ENCODE measurements at places on chromosomes 16 and 17.

GRCh38 chr17:19307521-19307920, 55.0 kb downstream of the B9D1 start:
- no peak for DNase-seq

DNA sequence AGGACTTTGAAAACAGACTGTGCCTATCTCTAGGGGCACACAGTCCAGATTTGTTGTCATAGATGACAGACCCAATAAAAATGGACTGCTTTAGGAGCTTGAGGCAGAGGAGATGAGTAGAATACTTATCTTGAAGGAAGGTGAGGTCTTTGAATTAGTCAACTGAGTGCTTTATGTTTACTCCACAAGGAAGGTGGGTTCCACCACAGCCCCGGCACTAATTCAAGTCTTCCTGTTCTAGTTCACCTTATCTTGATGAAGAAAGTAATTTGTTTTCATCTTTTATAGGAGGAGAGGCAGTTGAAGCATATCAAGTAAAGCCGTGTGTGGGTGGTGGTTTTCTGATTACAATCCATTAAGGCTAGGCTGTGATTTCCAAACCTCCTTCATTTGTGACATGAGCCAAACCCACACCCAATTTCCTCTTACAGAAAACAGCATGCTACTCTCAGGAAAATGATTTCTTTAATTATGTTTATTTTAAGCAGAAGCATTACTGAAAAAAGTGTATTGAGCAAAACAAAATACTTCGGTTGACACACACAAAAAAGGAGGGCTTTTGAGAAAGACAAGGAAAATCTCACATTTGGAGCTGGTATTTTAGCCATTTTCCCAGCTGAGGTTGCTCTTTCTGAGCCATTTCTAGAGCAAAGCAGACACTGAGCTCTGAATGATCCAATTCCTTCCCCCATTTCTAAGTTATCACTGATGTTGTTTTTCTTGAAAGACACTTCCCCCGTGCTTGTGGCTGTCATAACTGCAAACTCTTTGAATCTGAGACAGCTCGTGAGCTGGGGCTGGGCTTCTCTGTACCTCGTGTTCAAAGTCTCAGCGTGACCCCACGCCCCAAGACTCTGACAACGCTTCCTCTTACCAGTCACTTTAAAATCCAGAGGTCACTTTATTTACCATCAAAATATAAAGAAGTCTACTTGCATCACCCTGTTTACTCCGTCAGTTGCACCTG, 35.4 kb downstream of the CDRT15 start:
- DNase-seq = no peak

DNA sequence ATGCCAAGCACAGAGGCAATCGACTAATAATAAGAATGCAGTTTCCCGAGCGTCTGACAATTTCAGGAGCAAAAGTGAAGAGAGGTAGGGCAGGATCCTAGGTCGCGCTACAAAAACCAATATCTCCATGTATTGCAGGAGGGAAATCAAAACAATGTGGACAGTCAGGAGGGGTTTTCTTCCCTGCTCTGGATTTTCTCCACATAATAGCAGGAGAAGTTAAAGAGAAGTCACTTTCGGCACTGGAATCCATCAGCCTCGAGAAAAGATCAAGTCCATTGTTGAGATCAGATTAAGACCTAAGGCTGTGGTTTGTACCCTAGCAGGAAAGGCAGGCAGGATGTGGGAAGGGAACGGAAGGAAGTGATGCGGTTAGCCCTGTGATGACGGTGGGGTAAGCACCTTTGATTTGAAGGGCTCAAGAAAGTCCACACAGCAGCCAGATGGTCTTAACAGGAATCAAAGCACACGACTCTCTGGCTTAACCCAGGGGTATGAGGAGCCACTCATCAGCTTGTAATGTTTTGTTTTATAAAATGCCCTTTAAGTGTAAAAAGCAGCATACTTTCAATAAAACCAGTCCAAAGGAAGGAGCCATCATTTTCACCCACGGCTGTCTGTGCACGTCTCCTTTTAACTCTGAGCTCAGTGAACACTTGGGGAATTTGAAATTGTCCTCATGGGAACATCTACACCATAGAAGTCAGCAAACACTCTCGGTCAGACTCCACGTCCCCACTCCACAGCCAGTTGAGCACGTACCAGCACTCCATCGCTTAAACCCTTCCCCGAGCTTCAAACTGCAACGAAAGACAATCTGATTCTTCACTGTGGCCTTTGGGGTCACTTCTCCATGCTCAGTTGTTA, 15.8 kb upstream of the AKTIP start:
- DNase-seq = peak; percentile 73

DNA sequence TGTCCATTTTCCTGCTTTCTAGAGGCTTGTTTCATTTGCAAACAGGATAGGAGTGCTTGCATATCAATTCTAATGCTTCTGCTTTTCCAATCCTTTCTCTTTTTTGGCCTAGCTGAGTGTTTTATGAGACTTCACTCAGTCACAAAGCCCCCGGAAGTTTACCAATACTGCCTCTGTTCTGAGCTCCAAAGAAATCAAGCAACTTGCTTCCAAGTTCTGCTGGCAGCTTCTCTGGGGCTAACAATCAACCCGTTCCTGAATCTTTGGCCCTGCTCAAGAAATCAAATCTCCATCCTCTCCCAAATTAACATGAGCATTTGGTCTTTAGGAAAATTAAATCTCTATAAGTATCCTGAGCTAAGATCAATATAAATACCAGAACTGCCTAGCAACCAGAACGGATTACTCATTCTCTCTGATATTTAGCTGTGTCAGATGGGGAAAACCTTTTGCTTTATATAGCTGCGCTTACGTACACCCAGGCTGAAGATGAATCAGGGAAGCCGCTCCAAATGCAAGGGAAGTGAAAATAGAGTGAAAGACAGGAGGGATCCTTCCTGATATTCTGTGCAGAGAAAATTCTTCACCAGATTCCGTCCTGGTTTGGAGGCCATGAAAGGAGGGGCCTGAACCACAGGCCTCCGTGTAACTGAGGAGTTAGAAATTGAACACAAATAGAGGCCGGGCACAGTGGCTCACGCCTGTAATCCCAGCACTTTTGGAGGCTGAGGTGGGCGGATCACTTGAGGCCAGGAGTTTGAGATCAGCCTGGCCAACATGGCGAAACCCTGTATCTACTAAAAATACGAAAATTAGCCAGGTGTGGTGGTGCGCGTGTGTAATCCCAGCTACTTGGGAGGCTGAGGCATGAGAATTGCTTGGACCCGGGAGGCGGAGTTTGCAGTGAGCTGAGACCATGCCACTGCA, 23.3 kb upstream of the GRB2 start:
- peak; percentile 92 for DNase-seq

DNA sequence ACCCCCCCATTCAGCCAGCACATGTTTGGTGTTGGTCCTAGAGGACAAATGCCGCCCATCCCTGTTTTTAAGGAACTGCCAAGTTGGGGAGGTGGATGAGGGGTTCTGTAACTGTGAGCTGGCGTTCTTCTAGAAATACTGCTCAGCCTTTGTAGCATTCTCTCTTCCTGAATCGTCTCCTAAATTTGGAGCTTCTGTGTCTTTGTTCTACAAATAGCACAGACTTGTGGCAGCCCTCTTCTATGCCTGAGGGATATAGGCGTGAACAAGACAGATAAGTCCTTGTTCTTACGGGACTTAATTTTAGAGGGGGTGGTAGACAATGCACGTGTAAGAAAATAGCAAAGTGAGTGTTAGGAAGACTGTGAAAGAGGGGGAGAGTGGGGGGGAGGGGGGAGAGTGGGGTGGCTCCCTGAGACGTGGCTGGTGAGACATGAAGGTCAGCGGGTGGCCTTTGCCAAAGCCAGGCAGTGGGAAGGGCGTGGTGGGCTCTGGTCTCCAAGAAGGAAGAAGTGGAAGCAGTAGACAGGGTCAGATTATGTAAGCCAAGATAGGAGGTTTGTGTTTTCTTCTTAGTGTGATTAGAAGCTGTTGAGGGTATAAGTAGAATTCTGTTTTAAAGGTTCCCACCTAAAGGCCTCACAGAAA, 9.9 kb downstream of the MFSD11 start:
- DNase-seq = no peak

GRCh38 chr17:73506470-73507435, 137.5 kb downstream of the SDK2 start:
- no peak for DNase-seq

DNA sequence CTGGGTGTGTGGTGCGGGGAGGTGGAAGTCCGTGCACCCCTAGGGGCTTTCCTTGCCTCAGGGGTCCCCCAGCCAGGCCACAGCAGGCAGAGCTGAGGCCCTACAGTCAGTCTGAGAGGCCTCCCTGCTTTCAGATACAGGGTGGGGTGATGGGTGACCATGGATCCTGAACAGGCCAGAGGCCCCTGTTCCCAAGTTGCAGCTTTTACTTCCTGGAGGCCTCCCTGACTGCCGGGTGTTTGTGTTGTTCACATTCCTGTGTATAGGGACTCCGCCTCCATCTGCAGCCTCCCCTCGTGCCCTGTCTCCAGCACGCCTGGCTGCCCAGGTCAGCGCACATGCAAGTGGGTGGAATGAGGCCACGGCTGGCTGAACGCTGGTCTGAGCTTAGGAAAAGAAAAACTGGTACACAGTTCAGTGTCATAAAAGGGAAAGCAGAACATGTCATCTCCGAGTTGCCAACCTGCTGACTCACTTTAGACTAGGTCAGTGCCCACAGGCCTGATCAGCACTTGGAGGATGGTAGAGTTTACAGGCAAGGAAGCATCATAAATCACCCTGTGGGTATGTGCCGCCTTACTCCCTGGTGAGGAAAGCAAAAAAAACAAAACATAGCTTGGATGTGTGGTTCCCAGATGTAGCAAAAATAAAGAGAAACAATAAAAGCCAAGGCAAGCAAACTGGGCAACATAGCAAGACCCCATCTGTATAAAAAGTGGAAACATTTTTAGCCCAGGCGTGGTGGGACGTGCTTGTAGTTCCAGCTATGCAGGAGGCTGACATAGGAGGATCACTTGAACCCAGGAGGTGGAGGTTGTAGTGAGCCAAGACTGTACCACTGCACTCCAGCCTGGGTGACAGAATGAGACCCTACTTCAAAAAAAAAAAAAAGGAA, 6.2 kb upstream of the SLC7A6 start:
- DNase-seq = peak; percentile 72

- peak; percentile 76 for DNase-seq
Observed at GRCh38 chr17:55513885-55514590, 2.8 kb upstream of the SMIM36 start.

DNA sequence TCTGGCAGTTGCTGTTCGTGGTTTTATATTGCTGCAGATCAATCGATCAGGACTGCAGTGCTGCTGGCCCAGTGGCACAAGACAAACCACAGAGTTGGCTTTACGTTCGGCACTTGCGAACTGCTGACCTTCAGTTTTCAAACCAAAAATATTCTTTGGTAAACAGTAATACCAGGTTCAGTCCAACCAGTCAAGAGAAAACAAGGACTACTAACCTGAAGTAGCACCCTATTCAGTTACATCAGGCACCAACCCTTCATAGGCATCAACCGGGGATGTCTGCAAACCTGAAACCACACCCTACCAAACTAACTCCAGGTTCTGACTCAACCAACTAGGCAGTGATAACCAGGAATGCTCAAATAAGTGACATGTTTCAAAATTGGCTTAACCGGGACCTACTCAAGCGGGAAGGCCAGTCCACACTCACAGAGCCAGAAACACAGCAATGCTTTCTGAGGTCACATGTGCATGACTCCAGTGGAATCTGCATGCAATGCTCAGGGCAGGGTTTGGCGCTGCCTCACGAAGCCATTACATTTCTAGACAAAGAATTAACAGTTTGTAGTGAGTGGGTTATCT, 91.1 kb downstream of the SMG6 start:
- peak; percentile 69 for DNase-seq

- peak; percentile 63 for DNase-seq
Observed at GRCh38 chr17:9185142-9185541, 163.8 kb downstream of the NTN1 start.

DNA sequence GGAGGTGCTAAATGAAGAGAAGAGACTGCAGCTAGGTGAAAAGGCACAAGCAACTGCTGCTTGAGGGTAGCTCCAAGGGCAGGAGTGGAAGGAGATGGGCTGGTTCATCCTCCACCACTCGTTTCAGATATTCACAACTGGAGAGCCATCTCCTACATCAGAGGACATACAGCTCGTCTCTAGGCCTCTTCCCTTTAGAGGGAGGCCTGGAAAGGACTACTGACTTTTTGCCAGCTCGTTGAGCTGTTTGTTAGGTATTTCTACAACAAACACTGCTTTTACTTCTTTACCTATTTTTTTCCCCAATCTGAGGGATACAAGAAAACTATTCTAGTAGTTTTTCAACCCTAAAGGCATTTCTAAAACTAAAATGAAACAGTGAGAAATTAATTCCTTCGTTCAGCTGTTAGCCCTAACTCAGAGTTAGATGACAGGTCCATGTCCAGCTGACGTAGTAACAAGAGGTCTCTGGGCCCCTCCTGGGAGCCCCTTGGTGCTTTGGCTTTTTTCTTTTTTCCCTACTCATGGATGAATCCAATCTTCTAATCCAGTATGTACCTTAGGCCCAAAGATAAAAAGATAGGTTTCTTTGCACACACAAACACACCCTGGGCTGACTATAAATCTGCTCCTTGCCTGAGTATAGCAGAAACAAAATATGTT, 47.8 kb upstream of the TBX2 start:
- DNase-seq = no peak

DNA sequence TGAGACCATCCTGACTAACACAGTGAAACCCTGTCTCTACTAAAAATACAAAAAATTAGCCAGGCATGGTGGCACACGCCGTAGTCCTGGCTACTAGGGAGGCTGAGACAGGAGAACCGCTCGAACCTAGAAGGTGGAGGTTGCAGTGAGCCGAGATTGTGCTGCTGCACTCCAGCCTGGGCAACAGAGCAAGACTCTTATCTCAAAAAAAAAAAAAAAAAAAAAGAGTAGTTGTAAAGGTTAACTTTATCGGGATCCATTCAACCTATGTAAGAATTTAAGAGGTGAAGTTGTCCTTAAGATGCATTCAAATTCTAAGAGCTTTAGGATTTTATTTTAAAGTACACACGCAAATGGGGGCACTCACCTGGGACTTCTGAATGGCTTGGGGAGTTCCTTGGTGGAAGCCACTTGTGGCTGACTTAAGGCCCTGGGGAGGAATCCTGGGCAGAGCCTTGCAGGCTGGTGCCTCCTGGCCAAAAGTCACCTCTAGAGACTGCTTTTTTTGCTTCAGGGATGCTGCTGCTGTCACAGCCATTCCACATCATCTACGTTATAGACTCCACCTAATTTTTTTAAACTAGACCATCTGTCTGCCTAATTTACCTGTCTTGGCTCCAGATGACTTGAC, 3.3 kb downstream of the CTCF start:
- DNase-seq = no peak

GRCh38 chr17:61218438-61218837, 181.2 kb upstream of the TBX2 start:
- no peak for DNase-seq

- DNase-seq = peak; percentile 99
Observed at GRCh38 chr17:17877529-17878358, 41.0 kb upstream of the SREBF1 start.

GRCh38 chr16:11255737-11256660, at the start of gene SOCS1:
Gene SOCS1 (minus strand): TSS chr16:11256204. CDS start chr16:11255478, 726 bp downstream.
- peak; percentile 89 for DNase-seq

DNA sequence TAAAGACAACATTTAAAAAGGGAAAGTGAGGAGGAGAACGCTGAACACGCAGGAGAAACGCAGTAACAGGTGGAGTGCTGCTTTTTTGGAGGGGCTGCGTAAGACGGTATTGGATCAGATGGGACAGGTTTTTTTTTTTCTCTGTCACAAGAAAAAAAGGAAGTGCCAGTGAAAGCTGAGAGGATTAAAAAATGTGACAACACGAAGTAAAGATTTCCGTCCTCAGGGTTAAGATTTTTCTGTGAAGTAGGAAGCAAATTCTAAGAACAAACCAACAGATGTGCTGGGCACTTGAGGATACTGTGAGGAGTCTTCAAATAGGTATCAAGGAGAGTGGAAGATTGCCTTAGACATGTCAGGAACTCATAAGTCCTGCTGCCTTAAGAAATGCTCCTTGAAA, 5.8 kb upstream of the ABCA9 start:
- DNase-seq = no peak

GRCh38 chr17:44925731-44926697, 10.7 kb upstream of the GFAP start:
- no peak for DNase-seq
